Daoy (cell line): ENCODE measurements at places on chromosomes 5 and 9. TPM values are rescaled to one million over a fixed set of nuclear protein-coding genes. Genes with fewer than 3 reads are reported as not detected.

- DNase-seq, result no peak
Observed at GRCh38 chr9:5429873-5430564, 7.7 kb downstream of the PLGRKT start.

- DNase-seq, result peak; percentile 58
Observed at GRCh38 chr9:133141833-133142595, 21.0 kb upstream of the RALGDS start.

Gene SETD9
- 28.4 and 57.0 TPM in 2 replicates for total RNA-seq

Gene GARIN3
- not detected in 2 replicates for total RNA-seq

DNA sequence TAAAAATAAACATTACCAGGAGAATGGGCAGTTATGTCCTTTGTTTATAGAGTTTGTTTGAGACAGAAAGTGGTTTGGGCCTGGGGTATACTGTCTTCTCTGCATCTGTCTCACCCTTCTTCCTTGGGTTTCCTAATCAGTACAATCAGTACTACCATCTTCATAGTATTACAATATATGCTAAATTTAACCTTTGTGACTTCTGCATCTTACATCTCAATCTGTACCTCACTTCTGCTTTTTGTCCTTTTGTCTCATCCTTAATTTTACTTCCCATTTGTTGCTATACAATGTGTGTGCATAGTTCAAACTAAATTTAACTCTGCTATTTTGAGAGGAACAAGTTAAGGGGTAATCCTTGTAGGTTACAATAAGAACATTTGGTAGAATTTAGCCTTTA, 19.6 kb downstream of the FBXO38 start:
- DNase-seq, result no peak

GRCh38 chr9:114738581-114739316, 56.8 kb upstream of the TEX48 start:
- DNase-seq, result peak; percentile 89

GRCh38 chr5:65809817-65810531, 88.0 kb downstream of the NLN start:
- peak; percentile 92 for DNase-seq

DNA sequence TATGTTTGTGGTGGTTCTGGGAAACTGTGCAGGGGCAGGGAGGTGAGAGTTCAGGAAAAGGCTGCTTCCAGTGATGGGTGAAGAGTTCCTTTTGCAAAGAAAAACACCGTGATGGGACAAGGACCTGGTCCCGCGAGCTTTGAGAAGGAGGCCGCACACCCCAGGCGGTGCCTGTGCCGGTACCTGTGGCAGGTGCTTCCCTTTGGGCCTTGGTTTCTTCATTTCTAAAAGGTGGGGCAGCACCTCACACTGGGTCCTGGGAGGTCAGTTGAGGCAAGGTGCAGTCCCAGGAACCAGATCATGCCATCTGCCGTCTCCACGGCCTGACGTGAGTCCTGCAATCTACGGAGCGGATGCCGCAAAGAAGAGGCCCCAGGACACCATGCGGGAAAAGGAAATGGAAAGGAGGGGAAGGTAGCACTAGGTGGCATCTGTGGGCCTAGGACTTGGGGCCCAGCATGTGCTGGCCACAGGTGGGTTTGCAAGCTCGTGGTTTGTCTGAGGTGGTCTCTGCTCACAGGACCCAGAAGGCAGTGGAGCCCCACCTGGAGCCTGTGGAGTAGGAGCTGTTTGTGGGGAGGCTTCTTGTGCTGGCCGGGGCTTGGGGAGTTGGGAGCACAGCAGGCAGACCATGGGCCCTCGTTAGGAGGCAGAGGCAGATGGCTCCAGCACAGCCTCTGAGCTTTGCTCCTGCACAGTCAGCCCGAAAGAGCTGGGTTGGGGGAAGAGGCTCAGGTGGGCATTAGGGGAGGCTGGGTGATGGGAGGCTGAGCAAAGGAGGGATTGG, 131.6 kb downstream of the CACNA1B start:
- no peak for DNase-seq

DNA sequence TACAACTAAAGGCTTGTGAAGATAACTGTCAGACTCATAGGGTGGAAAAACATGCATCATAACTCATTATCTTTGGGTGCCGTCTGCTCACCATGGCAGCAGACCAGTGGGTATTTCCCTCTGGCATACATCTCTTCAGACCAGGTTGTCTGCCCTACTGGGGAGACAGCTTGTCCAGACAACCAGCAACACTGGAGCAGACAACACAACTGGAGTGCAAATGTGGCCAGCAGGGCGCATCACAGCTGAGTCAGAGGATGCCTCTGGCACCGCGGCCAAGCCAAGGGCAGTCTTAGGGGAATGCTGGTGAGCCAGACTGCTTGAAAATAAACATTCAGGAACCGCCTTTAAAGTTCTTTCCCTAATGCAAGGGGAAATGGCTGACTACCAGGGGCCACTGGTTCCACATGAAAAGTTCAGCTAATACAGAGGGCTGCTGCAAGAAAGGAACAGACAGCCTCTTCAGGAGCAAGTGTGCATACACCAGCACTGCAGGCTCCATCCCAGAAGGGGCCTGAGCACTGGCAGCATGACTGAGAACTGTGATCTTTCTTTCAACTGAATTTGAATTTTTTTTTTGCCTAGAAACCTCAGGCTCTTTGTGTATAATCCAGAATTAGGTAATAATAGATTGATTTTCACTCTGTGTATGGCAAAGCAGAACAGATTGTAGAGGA, 77.3 kb downstream of the MAMDC2 start:
- DNase-seq, result peak; percentile 99

DNA sequence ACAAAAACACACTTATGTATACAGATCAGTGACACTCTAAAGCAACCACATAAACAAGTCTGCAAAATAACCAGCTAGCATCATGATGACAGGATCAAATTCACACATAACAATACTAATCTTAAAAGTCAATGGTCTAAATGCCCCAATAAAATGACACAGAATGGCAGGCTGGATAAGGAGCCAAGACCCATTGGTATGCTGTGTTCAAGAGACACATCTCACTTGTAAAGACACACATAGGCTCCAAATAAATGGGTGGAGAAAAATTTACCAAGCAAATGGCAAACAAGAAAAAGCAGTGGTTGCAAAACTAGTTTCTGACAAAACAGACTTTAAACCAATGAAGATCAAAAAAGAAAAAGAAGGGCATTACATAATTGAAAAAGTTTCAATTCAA, 26.0 kb downstream of the GAPT start:
- DNase-seq, result no peak

- peak; percentile 90 for DNase-seq
Observed at GRCh38 chr5:83721953-83722901, 1.6 kb upstream of the HAPLN1 start.

GRCh38 chr9:14157191-14157590, 156.8 kb downstream of the NFIB start:
- no peak for DNase-seq

GRCh38 chr5:115461506-115462290, 82.9 kb downstream of the FEM1C start:
- DNase-seq, result peak; percentile 92

DNA sequence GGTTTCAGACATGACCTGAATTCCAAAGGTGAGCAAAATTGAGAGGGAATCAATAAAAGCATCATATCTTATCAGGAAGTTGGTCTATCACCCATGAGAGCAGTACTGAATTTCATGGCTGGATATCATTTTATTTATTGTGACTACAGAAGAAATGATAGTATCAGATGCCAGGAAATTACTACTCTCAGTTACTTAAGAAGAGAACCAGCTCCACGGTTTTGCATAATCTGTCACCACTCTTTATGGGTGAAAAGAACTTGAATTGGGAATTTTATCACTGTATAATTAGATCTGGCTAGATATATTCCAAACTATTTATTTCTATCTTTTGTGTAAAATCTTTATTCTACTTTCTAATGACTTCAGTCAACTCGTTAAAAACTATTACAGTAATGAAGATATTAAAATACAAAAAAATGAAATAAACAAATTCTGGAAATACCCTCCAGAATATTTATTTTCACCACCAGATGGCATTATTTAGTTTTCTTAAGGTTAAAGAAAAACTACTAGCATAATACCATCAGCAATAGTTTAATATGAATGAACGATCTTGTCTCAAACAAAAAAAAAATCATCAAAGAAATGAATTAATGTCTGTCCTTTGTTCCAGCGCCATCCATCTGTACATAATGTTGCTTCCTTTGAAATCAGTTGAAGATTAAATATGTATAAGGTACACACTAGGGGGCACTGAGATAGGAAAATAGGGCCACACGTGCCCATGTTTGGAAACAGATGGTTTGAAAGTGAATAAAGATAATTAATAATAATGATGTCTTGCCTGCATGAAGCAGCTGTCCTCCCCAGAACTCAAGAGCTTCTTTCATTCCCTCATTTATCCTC, 84.7 kb upstream of the SLCO6A1 start:
- peak; percentile 2 for DNase-seq

Gene IFNA2
- total RNA-seq, result not detected in 2 replicates

GRCh38 chr5:32531885-32532520, 53.4 kb upstream of the SUB1 start:
- peak; percentile 50 for DNase-seq

Gene SLC22A4
- total RNA-seq, result 3.0 and 3.5 TPM in 2 replicates

DNA sequence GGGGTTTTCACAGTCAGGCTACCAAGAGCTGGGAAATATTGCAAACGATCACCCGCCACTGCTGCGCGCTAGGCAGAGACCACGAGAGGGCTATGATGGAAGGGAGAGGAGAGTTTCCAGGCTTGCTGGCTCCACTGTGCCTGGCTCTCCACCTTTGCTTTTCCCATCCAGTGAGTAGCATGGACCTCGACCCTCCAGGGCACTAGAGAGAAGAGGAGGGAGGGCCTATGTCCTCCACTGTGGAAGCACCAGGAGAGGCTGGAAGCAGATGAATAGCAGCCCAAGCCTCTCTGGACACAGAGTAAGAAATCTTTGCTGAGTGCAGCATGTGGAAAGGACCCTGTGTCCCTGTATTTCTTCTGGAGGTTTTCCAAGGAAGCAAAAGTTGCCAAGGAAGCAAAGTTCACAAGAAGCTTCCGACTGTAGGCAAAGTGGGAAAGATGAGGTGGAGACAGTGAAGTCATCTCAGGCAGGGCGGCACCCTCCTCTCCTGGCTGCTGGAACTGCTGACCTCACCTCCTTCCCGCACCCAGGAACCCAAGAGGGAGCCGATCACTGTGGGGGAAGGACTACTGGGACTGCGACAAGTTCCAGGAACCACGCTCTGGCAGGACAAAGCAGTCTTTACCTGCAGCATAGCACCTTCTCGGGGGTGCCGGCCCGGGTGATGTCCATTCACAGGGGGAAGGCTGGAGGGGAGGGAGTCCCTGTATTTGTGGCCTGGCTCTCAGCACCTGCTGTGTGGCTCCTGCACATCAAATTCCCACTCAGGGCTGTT, 79.6 kb downstream of the CSNK1A1 start:
- DNase-seq, result peak; percentile 62

DNA sequence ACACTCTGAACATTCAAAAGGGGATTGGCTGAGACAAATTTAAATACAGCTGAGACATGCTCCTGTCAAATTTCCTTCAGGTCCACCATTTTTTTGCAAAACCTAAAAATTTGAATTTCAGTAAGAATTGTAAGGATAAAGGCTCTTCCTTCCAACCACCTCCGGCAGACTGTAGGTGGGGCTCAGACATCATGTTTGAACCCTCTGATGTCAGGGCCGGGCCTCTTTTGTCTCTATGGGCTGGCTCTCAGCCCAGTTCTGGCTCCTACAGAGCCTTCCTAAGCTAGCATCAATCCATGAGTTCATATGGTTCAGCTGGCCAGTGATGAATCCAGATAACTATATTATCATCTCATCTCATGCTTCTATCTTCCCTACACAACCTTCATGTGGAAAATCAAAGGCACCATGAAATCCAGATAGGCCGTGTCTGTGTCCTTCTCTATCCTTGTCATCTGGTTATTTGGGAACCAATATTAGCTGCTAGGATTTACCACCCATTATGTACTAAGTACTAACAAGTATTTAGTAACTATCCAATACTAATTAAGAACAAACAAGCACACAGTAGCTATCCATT, 44.2 kb downstream of the NIPSNAP3B start:
- DNase-seq, result peak; percentile 61

Gene HAVCR1
- total RNA-seq, result not detected in 2 replicates

- DNase-seq, result peak; percentile 97
Observed at GRCh38 chr5:149632311-149633251, 51.3 kb downstream of the ARHGEF37 start.

- DNase-seq, result no peak
Observed at GRCh38 chr5:57632937-57633336, 150.3 kb upstream of the ACTBL2 start.

GRCh38 chr9:14306672-14307660, 7.0 kb downstream of the NFIB start:
- no peak for DNase-seq

- no peak for DNase-seq
Observed at GRCh38 chr9:137892424-137893191, 15.0 kb downstream of the CACNA1B start.

DNA sequence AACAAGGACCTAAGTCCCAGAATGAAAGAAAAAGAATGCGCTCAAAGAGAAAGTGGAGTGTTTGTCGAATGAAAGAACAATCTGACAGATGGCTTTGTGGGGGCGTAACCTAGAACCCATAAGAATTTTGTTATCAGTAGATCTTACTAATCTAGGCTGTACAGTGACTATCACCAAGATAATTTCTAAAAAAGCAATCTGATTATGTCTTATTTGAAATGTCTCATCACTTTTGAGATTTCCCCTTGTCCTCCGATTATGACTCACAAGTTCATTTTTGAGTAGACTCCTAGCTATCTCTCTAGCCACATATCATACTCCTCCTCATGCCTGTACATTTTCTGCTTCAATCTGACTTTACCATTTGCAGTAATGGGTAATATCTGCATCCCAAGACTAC, 135.6 kb upstream of the SMARCA2 start:
- no peak for DNase-seq

Gene MLANA
- total RNA-seq, result not detected in 2 replicates

- DNase-seq, result peak; percentile 3
Observed at GRCh38 chr5:92401492-92401891, 1018.4 kb upstream of the ARRDC3 start.

DNA sequence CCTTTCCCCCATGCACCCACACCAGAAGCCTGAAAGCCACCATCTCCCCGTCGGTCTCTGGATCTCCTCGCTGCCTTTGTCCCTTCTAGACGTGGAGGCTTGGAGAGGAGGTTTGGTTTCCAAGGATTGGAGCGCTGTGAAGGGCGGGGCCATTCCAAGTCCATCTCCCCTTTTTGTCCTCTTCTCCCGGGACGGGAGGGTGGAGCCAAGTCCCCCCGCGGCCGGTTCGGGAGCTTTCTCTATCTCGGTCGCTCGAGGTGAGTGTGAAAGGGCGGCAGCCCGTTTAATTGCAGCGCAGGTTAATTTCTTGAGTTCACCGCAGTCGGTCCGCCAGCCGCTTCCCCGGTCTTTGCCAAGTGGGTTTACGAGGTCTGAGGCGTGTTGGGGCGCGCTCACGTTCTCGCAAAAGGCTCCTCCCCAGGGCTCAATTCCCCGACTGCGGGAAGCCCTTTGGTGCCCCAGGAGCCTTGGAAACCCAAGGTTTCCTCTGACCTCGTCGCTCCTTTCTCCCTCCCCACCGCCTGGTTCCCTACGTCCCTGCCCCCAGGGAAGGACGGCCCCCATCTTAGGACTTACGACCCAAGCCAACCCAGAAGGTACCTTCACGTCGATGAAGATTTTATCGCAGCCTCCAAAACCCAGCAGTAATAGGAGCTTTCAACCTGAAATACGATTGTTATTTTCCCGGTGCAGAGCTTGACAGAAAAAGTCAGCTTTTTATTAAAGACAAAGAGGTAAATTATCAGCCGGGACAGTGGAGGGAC, 2.8 kb upstream of the ZNF462 start:
- peak; percentile 43 for DNase-seq

- no peak for DNase-seq
Observed at GRCh38 chr5:171603591-171603990, 182.0 kb upstream of the SMIM23 start.

- no peak for DNase-seq
Observed at GRCh38 chr9:17632994-17633393, 54.1 kb downstream of the SH3GL2 start.

GRCh38 chr5:136076067-136076466, 47.3 kb downstream of the TGFBI start:
- no peak for DNase-seq
